ENCODE measurements at places on chromosomes 1 and 21.

DNA sequence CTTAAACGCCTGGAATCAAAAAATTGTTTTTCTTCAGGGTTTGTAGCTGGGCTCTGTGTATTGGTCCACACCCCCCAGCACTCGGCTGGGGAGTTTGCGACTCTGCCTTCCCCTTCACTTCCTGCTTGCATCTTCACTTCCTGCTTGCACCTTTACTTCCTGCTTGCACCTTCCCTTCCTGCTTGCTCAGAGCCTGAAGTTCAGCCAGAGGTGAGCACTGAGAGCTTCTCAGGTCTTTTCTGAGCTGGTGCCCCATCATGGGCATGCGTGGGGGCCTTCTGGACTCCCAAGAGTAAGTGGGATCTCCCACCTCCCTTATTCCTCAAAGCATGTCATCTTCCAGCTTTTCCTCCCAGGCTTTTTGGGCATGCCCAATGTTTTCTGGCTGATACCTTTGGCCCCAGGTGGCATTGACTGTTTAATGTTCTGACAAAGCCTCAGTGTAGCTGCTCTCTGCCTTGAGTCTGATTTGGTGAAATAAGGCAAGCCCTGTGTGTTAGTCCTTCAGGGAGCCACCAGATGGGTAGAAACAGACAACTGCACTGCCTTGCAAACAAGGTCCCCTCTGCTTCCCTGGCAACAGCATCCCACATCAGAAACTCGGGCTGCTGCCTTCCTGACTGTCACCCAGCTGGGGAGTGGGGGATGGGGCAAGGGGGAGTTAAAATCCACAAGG lies 3.5 kb downstream of the KRTAP10-2 start:
- H3K4me3 ChIP-seq: no peak overlapping the region
- H3K27me3 ChIP-seq: peaks cover 54% of the 10 kb centered on the region
- H3K27ac ChIP-seq: no peak overlapping the region
- no peak for DNase-seq

DNA sequence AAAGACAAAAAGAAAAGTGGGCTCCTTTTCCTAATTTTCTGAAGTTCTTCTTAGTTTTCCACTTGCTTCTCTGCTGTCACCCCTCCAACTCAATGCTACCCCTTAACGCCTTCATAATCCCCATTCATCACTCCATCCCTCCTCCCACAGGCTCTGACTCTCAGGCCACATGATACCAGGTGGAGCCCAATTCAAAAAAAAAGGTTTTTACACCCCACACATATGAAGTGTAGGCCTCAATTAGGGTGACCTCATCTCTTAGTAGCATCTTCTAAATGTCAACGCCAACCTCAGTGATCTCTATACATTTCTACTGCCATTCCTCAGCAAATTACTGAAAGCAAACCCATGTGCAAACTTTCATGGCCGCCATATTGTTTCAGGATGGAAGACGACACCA lies 6.4 kb downstream of the SSBP3 start:
- peaks cover 97% of the 10 kb centered on the region for H3K4me1 ChIP-seq
- peaks cover 46% of the 10 kb centered on the region for H3K36me3 ChIP-seq
- no peaks in the 10 kb centered on the region for H3K27me3 ChIP-seq
- H3K27ac ChIP-seq: no peak overlapping the region
- H3K4me3 ChIP-seq: no peak overlapping the region

- H3K36me3 ChIP-seq: no peaks in the 10 kb centered on the region
- no peaks in the 10 kb centered on the region for H3K27me3 ChIP-seq
Observed at GRCh38 chr21:18743531-18743930, 339.9 kb upstream of the TMPRSS15 start.

GRCh38 chr21:41682719-41683179 lies 84.1 kb downstream of the RIPK4 start:
- H3K36me3 ChIP-seq: no peaks in the 10 kb centered on the region
- DNase-seq: no peak
- H3K27ac ChIP-seq: no peak overlapping the region
- no peak overlapping the region for H3K4me3 ChIP-seq
- H3K4me1 ChIP-seq: peaks cover 12% of the 10 kb centered on the region

- peak overlapping the region; percentile 97 for H3K4me3 ChIP-seq
- peaks cover 50% of the 10 kb centered on the region for H3K4me1 ChIP-seq
- peak overlapping the region; percentile 98 for H3K27ac ChIP-seq
- peak; percentile 55 for DNase-seq
Observed at GRCh38 chr1:246930830-246931548, 759 bp downstream of the AHCTF1 start.

- no peak overlapping the region for H3K4me3 ChIP-seq
- DNase-seq: no peak
- H3K36me3 ChIP-seq: no peaks in the 10 kb centered on the region
Observed at GRCh38 chr1:48966583-48966982, 189.9 kb upstream of the BEND5 start.

- no peaks in the 10 kb centered on the region for H3K36me3 ChIP-seq
- H3K4me1 ChIP-seq: peaks cover 54% of the 10 kb centered on the region
- H3K4me3 ChIP-seq: peak overlapping the region; percentile 88
- peak; percentile 33 for DNase-seq
- H3K27me3 ChIP-seq: no peaks in the 10 kb centered on the region
Observed at GRCh38 chr1:86914998-86915736, 732 bp downstream of the HS2ST1 start.

GRCh38 chr1:206608108-206608698 lies 4.1 kb downstream of the EIF2D start:
- DNase-seq: no peak
- H3K4me3 ChIP-seq: no peak overlapping the region
- no peak overlapping the region for H3K27ac ChIP-seq
- peaks cover 77% of the 10 kb centered on the region for H3K36me3 ChIP-seq

- H3K27ac ChIP-seq: no peak overlapping the region
- H3K4me3 ChIP-seq: no peak overlapping the region
- DNase-seq: no peak
- peaks cover 21% of the 10 kb centered on the region for H3K4me1 ChIP-seq
- H3K27me3 ChIP-seq: no peaks in the 10 kb centered on the region
Observed at GRCh38 chr1:17425806-17426600, 13.5 kb downstream of the RCC2 start.
